ENCODE measurements at places on chromosomes 7 and 10.

DNA sequence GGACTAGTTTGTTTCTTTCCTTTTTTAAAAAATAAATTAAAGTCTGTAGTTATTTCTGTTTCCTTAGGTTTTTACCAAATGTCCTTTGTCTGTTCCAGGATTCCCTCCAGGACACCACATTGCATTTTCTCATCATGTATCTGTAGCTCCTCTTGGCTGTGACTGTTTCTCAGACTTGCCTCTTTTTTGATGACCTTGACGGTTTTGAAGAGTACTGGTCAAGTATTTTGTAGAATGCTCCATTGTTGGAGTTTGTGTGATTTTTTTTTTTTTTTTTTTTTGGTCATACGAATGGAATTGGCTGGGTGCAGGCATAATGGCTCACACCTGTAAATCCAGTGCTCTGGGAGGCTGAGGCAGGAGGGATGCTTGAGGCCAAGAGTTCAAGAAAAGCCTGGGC lies 127.1 kb upstream of the BMPER start:
- no peak for DNase-seq

DNA sequence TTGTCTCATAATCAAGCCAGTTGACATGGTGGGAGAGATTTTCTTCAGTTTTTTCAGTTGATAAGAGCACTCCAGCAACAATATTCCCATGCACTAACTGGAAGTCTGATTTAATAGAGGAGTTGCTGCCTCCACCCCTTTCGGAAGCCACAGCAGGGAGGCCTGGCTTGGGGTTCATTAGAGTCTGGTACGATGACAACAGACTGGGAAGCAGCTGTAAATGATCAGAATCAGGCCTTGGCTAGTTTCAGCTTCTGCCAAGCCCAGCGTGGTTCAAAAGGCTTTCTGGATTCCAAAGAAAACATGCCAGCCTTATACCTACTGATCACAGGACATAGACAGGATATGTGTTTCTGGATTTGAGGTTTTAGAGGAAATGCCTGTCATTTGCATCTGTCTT lies 274.0 kb downstream of the CSTF2T start:
- no peak for DNase-seq

GRCh38 chr7:46568420-46569132 lies 647.5 kb upstream of the IGFBP3 start:
- no peak for DNase-seq

DNA sequence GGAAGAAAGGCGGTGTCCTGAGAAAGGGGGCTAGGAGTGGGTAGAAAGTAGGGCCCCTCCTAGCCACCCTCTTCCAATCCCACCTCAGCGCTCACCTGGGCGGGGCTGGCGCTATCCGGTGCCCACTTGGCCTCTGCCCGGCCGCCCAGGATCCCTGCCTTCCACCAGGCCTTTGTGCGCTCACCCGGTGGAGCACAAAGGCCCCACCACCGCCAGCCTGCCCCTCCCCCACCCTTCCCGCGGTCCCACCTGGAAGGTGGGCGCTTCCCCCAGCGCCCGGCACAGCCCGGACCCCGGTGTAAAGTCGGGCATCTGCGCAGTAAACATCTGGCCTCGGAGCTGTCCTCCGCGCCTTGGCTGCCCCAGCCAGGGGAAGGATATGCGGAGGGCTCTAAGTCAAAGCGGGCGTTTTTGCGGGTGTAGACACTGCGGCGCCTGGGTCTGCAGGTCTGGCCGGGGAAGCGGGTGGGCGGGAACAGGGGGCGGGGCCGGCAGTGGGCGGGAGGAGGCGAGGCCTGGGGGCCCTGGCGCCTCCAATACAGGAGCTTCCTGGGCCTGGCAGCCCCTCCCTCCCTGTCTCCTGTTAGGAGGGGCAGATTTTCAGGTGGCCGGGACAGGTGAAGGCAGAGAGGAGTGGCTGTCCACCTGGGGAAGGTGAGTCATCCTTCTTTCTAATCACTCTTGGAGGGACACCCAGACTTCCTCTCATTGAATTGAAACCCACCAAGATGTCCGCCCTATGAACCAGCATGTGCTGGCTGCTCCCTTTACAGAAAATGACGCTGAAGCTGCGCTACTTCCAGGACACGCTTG lies 49.3 kb downstream of the PNLIPRP2 start:
- no peak for DNase-seq

DNA sequence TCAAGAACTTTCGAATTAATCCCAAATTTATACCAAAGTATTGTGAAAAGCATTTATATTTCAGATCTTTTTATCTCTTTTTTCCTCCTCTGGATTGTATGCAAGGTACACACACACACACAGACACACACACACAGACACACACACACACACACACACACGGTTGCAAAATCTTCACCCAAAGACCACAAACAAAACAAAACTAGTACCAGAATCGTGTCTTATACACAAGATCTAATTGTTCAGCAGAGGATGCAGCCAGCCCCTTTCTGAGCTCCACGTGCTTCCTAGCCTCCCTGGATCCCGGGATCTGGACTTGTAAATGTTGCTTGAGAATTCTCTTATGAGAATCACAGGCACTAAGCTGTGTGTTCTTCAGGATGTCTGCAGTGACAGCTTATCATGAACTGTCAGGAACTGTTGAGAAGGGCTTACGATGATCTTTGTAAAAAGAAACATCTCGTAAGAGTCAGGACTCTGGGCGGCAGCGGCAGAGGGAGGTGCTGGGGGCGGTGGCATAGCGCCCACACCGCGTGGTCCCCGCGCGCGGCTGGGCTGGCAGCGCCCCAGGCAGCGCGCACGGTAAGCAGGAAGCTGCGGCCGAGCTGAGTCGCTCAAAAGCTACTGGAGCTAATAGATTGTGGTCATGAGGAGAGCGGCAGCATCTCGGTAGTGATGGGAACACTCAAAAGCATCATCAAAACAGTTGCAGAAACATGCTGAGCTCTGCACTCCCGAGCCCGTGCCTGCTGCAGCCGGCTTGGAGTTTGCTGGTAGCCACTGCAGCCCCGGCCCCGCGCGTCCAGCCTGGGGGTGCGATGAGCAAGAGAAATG lies 277.6 kb downstream of the GATA3 start:
- peak; percentile 75 for DNase-seq

Data from stimulated activated CD8-positive, alpha-beta memory T cell treated with anti-CD3 and anti-CD28 coated beads, Interleukin-7, amount 100 ng/mL, for 1 hour (primary cell).